ENCODE measurements at places on chromosomes 5 and 9. TPM values are rescaled to one million over a fixed set of nuclear protein-coding genes. Genes with fewer than 3 reads are reported as not detected.

Gene MAT2B
- 63.1 TPM for total RNA-seq

Gene SPINK13
- not detected for total RNA-seq

Gene CETN3
- total RNA-seq = 28.3 TPM

Gene MARVELD2
- total RNA-seq = 5.5 TPM

Gene HMGCS1
- total RNA-seq = 14.8 TPM

Gene ACTBL2
- 0.11 TPM for total RNA-seq

Gene PLPP1
- total RNA-seq = 78.6 TPM

Gene ERBIN
- total RNA-seq = 110 TPM

Gene SAXO1
- not detected for total RNA-seq

Gene SLC2A6
- total RNA-seq = 10.1 TPM

Gene GRIN1
- total RNA-seq = not detected

Gene WHRN
- total RNA-seq = 0.76 TPM

Gene SPINK6
- total RNA-seq = not detected

Gene PRRX2
- 145 TPM for total RNA-seq

DNA sequence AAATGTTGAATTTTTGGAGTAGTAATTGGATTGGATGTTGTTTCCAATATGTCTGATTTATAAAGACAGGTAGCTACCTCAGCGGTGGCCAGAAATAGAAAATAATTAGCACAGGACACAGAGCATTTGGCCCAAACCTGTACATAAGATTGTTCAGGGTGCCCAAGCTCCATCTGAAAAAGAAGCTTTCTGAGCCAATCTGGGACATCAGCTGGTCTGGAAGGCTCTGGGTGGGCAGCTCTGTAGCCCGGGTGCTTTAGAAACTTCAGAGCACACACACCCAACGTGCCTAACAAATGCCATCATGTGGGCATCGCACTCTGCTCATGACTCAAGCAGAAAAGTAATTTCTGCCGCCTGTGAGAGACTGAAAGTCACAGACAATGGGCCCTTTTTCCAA lies 460.7 kb downstream of the ICE1 start:
- no peak for DNase-seq

- DNase-seq = peak; percentile 22
Measured at GRCh38 chr5:124866355-124867136, 120.1 kb upstream of the ZNF608 start.

DNA sequence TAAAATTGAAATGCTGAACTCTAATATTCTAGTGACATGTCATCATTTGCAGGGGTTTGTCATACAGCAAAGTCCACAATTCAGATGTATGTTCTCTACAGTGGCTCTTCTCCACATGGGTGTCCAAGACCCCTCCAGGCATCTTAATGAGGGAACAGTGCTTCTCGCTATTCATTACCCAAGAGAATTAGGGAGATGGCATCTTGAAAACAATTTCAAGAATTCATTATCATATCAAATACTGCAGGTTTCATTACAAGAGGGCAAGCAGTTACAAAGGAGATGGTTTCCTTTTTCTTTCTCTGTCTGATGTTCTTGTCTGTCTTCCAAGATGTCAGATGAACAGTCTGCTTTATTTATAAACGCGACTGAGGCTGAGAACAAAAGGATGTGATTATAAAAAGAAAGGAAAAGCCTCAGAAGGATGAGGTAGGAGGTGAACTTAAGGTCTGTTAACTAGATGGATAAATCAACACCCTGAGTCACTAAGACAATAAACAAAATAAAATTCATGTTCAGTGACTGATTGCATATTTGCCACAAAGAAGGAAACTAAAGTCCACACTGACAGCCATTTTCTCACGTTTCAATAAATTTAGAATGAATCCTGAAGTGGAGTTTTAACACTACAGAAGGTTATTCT lies 326.7 kb upstream of the EFNA5 start:
- DNase-seq = peak; percentile 23

DNA sequence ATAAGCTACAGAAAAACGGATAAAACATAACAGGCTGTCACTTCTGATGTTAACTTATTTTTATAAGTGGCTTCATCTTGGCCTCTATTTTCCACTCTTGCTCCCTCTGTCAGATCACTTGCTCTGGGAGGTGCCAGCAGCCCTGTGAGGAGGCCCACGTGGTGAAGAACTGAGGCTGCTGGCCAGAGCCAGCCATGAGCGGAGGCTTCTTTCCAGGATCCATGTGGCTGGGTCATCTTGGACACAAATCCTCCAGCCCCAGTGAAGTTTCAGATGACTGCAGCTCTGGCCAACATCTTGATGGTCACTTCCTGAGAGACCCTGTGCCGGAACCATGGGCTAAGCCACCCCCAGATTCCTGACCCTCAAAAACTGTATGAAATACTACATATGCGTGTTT lies 7.5 kb upstream of the CMBL start:
- no peak for DNase-seq

DNA sequence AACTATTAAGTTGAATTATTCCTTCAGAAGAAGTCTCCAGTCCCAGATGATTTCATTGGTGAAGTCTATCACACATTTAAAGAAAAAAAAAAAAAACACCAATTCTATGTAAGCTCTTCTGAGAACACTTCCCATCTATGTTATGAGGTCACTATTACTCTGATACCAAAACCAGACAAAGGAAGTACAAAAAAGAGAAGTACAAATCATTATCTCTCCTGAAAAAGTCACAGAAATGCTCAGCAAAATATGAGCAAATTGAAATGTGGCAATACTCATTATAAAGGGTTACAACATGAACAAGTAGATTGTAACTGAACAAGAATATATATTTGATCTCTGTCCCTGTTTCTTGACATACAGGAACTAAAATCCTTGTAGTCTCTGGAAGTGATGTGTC lies 280.4 kb downstream of the TLE1 start:
- no peak for DNase-seq

DNA sequence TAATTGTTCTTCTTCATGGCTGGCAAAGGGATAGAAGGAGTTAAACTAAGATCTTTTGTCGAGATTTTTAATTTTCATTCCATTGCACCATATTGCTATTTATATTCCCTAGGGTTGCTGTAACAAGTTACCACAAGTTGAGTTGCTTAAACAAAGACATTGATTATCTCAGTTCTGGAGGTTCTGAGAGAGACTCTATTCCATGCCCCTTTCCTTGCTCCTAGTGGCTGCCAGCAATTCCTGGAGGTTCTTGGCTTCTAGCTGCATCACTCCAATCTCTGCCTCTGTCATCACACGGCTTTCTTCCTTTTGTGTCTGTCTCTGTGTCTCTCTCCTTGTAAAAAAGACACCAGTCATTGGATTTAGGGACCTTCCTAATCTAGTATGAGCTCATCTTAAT lies 136.6 kb upstream of the DAB2 start:
- no peak for DNase-seq

- no peak for DNase-seq
Measured at GRCh38 chr5:112552791-112553190, 133.7 kb upstream of the EPB41L4A start.

DNA sequence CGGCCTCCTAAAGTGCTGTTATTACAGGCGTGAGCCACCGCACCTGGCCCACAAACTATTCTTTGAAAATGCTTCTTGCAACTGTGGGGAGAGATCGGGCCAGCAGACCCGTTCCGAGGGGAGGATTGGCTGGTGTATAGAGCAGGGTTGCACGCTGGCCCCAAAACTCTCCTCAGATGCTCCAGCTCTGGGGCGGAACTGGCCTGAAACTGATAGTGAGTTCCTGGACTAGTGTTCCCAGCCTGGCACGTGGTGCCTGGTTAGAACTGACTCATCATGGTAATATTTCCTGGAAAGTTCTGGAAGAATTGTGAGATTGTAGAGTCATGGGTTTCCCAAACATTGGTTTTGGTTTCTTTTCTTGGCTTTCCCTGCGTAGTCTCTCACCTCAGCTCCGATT lies 120.5 kb downstream of the FBXL7 start:
- DNase-seq = peak; percentile 95

DNA sequence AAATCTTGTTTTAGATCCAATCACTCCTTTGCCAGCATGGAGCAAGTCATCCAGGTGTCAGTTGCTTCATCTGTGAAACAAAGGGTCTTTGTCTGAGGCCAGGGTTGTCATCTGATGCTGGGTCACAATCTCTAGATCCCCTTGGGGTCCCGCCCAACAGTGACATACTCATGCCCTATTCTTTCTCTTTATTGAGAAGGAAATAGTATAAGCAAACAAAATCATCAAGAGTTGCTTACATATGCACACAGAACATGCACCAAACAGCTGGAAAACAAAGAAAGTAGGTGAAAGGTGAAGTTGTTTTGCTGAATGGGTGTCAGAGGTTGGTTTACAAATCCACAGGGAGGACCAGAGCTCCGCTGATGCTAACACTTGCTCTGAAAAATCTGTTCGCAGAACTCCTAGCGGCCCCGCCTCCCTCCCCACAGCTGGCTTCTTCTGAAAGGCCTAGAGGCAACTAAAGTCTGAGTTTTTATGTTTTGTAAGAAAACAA lies 106.1 kb upstream of the SLC44A1 start:
- no peak for DNase-seq

- DNase-seq = no peak
Measured at GRCh38 chr9:23412458-23412857, 413.6 kb downstream of the ELAVL2 start.

GRCh38 chr5:37552770-37553719 lies 173.9 kb downstream of the WDR70 start:
- DNase-seq = no peak

DNA sequence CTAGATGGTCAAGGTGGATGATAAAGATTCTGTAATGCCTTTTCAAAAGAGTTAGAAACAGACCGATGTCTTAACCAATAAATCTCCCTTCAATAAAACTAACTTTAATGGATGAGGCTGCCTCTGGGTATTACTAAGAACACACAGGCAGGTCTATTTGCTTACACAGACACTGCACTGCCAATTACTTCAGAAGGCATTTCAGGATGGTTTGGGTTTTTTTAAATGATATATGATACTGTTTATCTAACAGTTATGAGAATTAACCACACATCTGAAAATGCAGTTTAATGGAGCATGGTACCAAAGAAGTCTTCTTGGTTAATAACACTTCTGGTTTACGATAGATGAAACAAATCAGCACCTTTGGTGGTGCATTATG lies 367.9 kb upstream of the GRAMD2B start:
- no peak for DNase-seq

DNA sequence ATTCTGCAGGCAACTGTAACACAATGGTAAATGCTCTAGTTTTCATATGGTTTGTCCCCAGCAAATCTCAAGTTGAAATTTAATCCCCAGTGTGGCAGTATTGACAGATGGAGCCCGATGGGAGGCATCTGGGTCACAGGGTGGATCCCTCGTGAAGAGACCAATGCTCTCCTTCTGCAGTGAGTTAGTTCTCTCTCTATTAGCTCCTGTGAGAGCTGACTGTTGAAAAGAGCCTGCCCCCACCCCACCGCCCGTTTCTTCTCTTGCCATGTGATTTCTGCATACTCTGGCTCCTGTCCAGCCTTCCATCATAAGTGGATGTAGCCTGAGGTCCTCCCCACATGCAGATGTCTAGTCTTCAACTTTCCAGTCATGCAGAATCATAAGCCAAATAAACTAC lies 27.0 kb downstream of the IARS1 start:
- no peak for DNase-seq

- DNase-seq = no peak
Measured at GRCh38 chr5:35164860-35165542, 65.3 kb downstream of the PRLR start.

GRCh38 chr5:93285461-93285860 lies 295.6 kb downstream of the NR2F1-AS1 start:
- no peak for DNase-seq

DNA sequence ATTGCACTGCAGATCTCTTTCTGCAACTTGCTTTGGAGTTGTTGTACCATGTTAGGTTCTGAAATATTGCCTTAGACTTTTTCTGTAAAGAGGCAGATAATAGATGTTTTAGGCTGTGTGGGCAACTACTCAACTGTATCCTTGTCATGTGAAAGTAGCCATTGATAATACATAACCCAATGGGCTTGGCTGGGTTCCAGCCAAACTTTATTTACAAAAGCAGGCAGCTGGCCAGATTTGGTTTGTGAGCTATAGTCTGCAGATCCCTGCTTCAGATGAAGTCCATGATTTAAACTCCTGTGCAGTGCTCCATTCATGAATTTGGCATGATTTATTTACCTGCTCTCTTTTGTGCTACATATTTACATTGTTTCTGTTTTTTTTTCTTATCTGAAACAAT lies 300.4 kb downstream of the IRX2 start:
- DNase-seq = no peak

GRCh38 chr9:97900738-97901565 lies 21.3 kb downstream of the TRMO start:
- DNase-seq = peak; percentile 71

- no peak for DNase-seq
Measured at GRCh38 chr5:149576021-149576420, 5.3 kb upstream of the ARHGEF37 start.

DNA sequence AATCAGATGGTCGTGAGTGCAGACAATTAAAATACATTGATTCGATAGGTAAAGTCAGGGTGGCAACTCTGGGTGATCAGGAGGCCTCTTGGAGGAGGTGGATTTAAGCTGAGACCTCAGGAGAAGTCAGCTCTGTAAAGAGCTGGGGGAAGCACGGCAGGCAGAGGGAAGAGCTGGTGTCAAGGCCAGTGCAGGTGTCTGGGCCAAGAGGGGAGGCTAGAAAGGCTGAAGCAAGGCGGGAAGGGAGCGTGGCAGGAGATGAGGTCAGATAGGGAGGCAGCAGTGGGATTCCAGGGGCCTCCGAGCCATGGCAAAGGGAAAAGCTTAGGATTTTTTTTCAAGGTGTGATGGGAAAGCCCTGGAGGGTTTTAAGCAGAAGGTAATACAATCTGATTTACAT lies 178.7 kb downstream of the FSTL4 start:
- no peak for DNase-seq

GRCh38 chr9:72326641-72327040 lies 38.4 kb downstream of the ZFAND5 start:
- DNase-seq = no peak

GRCh38 chr9:108534741-108535140 lies 321.0 kb downstream of the ACTL7B start:
- peak; percentile 87 for DNase-seq

Measured in GM23248 (cell line).